ENCODE measurements at places on chromosomes 1 and 21.

- DNase-seq: no peak
Observed at GRCh38 chr1:229396585-229397206, 37.2 kb downstream of the ACTA1 start.

DNA sequence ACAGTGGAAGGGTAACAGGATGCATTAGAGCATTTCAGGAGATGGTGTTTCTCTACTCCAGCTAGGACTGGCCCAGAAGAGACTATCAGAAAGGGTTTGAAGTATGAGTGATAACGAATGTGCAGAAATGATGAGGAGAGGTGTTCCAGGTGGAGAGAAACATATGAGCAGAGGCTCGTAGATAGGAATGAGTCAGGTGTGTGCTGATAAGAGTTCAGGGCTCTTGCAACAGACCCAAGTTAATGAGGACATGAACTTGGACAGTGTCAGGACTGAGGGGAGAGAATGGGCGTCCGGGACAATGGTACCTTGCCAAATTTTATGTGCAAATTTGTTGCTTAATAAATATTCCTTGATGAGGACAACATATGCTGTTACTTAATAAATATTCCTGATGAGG, 183.9 kb upstream of the NFIA start:
- DNase-seq: no peak

DNA sequence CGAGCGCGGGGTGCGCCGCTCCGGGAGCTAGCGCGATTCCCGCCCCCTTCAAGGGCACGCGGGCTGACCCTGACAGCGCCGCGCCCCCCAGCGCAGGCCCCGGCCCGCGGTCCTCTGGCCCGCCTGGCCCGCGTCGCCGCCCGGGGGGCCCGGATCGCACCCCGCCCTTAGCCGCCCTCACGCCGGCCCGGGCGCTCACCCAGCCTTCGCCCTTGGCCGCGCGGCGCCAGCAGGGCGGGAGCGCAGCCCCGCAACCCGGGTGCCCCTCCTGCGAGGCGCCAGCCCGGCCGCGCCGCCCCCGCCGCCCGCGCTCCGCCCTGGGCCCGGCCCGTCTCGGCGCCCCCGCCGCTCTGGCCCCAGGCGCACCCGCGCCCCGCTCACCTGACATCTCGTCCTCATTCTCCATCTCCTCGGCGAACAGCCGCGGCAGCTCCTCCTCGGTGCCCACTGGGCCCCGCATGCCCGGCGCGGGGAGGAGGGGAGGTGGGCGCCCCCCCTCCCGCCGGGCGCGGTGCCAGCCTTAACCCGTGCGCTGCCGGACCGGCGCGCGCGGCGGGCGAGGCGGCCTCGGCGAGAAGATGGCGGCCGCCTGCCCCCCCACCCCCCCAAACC, 451 bp downstream of the CHD5 start:
- DNase-seq: no peak

DNA sequence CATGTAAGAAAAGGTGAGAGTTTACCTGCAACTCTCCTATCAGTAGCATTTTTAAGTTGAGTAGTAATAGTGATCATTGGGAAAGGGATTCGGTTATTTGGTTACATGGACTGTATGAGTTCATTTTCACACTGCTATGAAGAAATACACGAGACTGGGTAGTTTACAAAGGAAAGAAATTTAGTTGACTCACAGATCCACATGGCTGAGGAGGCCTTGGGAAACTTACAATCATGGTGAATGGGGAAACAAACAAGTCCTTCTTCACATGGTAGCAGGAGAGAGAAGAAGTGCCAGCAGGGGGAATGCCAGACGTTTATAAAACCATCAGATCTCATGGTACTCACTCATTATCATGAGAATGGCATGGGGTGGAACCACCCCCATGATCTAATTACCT, 59.3 kb upstream of the FBXO28 start:
- no peak for DNase-seq

- no peak for DNase-seq
Observed at GRCh38 chr21:38930066-38930465, 124.3 kb downstream of the ETS2 start.

- DNase-seq: no peak
Observed at GRCh38 chr1:55150880-55151588, 64.1 kb downstream of the USP24 start.

- no peak for DNase-seq
Observed at GRCh38 chr1:31509124-31510072, 66.9 kb upstream of the TINAGL1 start.

- no peak for DNase-seq
Observed at GRCh38 chr1:62585469-62586155, 11.7 kb upstream of the ANGPTL3 start.

GRCh38 chr1:161726473-161727255, 5.3 kb downstream of the FCRLB start:
- DNase-seq: peak; percentile 15

GRCh38 chr1:75203415-75204277, 69.5 kb downstream of the LHX8 start:
- peak; percentile 74 for DNase-seq

GRCh38 chr1:54163051-54163450, 10.3 kb upstream of the CDCP2 start:
- no peak for DNase-seq

DNA sequence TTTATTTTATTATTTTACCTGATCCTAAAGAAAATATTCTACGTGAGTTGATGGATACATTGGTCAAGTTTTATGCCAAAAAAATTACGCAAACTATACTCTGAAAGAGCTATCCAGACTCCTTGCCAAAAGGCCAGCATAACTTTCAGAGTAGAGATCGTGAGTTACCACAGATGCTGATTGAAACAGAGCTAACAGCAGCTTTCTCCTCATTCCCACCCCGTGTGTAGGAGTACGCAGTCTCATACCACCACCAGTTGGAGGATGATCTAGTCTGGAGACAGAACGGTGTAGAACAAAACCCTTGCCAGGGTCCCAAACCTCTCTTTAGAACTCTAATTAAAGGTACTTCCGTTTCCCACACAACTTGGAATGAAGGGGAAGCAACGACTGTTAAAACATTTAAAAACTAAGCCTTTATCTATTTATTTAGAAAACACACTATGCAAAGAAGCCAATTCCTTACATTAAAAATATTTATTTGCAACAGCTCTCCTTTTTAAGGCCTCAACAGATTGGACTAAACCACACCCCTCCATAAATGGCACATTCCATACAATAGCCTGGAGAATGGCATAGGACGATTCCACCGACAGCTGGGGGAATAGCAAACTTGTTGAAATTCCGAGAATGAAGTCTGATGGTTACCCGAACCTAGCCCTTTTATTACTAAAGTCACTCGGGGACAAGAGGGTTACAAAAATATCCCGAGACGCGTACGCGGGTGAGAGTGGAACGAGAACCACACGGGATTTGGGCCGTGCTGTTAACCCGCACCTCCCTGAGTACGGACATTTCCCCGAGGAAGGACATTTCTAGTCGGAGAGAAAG, 1.4 kb downstream of the NUCKS1 start:
- no peak for DNase-seq

GRCh38 chr1:87953732-87954344, 625.2 kb downstream of the LMO4 start:
- peak; percentile 48 for DNase-seq

DNA sequence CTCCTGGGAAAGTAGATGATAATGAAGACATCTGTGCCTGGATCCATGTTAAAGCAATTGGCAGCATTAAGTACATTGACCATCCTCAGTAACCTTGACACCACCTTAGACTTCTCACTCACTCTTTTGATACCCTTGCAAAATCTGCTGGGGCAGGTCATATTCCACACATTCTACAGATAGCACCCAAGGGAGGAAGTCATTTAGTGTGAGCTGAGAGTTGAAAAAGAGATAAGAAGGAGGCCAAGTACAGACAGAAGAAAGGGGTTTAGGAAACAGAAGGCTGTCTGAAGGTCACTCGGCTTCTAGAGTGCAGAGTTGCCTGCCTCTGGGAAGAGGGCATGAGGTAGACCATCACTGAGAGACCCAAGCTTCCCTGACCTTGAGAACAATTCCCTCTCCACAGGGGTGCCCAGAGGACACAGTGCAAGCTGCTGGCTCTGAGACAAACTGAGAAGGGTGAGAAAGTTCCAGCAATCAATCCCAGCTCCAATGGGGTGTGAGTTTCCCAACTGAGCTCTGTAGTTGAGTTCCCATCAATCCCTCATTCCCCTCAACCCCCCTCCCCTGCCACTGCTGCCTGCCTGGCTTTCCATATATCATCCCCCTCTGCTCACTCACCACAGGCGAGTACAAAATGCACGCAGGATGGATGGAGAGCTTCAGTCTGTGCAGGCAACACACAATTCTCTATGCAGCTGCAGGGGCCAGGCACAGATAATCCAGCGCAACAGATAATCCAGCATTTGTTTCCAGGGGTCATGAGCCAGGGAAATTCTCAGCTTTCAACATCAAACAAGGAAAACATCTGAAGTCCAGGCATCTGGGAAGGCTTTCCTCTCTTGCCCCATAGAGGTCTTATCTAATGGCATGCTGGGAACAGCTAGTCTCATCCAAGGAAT, 7.4 kb upstream of the MOB3C start:
- no peak for DNase-seq

GRCh38 chr1:32201011-32201855, 838 bp downstream of the CCDC28B start:
- peak; percentile 15 for DNase-seq

DNA sequence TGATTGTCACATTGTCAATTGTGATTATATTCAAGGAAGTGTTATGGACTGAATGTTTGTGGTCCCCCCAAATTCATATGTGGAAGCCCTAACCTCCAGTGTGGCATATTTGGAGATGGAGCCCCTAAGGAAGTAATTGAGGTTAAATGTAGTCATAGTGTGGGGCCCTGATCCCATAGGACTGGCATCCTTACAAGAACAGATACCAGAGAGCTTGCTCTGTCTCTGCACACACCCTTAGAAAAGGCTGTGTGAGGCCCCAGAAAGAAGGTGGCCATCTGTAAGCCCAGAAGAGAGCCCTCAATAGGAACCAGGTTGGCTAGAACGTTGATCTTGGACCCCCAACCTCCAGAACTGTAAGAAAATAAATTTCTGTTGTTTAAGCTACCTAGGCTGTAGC, 28.1 kb downstream of the VANGL1 start:
- no peak for DNase-seq

DNA sequence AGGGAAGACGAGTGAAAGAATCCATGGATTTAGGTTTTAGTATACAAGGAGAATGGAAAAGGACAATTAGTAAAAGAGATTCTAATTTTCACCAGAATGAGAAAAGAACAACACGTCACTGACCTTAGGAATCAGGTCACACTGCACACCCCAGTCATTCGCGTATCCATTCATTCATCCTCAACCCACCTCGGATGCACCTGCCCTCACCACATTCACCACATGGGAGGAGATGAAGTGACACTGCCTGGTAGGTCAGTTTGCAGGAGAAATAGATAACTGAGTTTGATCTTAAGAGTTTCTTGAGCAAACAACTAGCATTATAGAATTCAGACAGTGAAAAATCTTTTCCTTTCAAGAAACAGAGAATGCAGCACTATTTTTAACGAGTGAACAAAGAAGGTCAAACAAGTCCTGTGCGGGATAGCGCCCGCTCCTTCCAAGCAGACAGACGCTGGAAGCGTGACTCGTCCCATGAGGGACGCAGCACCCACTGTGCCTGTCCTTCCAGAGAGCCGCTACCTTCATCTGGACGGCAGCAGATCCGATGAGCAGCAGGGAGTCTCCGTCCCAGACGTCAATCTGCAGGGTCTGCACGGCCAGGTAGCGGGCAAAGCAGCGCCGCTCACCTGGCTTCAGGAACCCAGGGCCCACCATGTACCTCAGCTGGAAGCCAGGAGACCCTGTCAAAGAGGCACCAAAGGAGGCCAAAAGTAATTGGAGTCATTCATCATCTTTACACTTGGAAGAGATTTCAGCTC, 101.7 kb downstream of the NPHP4 start:
- no peak for DNase-seq

GRCh38 chr1:2542246-2542915, 12.3 kb upstream of the HES5 start:
- DNase-seq: no peak

GRCh38 chr21:39796466-39796865, 51.5 kb downstream of the IGSF5 start:
- DNase-seq: no peak

DNA sequence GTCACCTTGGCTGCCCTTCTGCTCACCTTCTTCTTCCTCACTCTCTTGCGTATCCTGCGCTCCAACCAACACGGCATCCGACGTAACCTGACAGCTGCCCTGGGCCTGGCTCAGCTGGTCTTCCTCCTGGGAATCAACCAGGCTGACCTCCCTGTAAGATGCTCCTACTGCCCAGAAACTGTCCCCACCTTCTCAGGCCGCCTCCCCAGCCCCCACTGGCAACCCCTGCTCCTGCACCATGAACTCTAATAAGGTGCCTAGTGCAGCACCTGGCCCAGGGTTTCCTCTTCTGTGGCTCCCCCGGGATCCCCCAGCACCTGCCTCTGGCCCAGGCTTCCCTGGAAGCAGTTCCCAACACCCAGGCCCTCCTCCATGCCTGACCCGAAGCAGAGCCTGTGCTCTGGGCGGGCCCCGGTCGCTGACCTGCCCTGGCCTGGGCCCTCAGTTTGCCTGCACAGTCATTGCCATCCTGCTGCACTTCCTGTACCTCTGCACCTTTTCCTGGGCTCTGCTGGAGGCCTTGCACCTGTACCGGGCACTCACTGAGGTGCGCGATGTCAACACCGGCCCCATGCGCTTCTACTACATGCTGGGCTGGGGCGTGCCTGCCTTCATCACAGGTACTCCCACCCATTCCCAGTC, 12.8 kb downstream of the PSRC1 start:
- DNase-seq: no peak
